ENCODE measurements at places on chromosomes 5 and 9.

GRCh38 chr5:102582696-102583095 lies 83.9 kb upstream of the SLCO6A1 start:
- no peak for DNase-seq

DNA sequence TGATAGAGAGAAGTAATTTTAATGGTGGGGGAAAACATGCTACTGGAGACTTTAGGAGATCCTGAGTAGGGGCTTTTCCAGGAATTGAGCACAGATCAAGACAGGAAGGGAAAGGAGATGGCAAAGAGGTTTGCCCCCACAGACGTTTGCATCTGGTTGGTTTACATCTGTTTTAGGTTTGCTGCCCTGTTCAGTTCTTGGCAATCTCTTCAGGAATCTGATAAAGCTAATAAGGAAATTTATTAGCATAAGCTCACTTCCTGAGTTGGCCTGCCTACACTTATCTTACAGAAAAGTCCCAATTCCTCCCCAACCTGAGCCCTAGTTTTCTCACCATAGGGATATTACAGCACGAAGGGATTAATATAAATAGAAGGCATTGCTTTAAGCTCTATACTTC lies 3.4 kb upstream of the CFAP95 start:
- no peak for DNase-seq

- no peak for DNase-seq
Measured at GRCh38 chr9:87147839-87148238, 200.5 kb upstream of the GAS1 start.

DNA sequence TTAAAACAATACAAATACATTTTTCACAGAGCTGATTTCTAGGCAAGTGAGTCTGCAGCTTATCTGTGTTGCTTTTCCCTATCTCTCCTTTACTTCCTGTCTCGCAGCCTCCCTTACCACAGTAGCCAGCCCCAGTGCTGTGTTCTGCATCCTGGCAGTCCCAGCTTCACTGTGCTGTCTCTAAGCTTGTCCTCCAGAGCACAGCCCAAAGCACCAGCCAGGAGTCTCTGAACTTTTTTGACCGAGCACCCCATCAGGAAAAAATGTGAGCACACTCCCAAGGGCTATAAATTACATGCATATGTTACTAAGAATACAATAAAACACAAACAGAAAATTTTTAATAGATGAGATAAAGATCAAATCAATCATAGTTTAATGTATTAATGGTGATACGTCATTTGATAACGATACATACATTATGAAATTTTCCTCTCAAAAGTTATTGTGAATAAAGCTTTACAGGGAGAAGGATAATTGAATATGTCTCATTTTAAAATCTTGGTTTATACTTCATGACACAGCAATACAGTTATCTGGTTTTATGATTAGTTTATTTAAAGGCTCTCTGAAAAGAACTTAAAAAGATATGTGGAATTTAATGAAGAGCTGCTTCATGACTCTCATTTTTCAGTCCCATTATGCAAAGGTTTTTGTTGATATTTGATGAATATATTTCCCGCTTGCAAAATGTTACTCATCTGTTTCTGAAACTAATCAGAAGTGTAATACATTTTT lies 7.3 kb upstream of the RHOBTB3 start:
- DNase-seq, result no peak

- DNase-seq, result no peak
Measured at GRCh38 chr5:34503379-34504253, 152.5 kb upstream of the RAI14 start.

GRCh38 chr5:115471345-115472063 lies 73.1 kb downstream of the FEM1C start:
- no peak for DNase-seq

GRCh38 chr9:31210978-31211570 lies 1173.4 kb upstream of the ACO1 start:
- DNase-seq, result no peak

GRCh38 chr5:1540166-1540565 lies 16.4 kb upstream of the LPCAT1 start:
- DNase-seq, result no peak

DNA sequence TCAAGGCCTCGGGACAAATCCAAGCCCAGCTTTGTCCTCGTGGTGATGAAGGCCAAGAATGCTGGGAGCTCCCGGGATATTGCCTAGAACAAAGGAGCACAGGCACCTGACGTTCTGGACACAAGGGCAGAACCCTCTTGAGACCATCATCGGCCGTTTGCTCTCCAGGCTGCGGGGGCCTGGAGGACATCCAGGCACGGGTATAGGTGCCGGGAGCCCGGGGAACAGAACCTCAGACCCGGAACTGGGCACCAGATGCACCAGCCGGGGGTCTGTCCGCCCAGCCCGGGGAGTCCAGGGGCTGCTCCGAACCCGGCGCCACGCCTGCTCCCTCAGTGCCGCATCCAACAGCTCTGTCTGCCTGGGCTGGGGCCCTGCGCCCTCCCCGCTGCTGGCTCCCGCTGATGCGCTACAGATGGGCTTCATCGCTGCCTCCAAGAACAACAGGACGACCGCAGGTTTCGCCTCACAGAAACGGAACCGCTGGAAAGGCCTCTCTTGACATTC lies 88.0 kb downstream of the ADAMTS2 start:
- DNase-seq, result no peak

GRCh38 chr9:91891915-91892314 lies 58.1 kb downstream of the ROR2 start:
- no peak for DNase-seq

DNA sequence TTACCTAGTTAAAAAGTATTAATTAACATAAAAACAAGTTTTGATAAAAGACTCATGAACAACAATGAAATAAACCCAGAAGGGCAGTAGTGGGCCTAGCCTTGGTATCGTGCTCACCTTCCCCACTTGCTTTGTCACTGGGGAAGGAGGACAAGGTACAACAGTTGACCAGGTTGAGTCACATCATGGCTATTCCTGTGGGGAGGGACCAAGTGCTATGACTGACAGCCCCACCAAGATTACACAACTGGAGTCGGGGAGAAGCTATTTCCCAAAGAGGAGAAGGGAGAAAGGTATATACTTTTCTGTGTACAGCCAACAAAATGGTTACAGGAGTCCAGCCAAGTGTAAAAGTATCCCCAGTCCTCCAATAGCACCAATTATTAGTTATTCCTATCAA lies 251.3 kb upstream of the RFX3 start:
- no peak for DNase-seq

- DNase-seq, result no peak
Measured at GRCh38 chr5:89293810-89294209, 410.8 kb upstream of the MEF2C start.

GRCh38 chr5:37966291-37966690 lies 126.5 kb upstream of the GDNF start:
- no peak for DNase-seq

DNA sequence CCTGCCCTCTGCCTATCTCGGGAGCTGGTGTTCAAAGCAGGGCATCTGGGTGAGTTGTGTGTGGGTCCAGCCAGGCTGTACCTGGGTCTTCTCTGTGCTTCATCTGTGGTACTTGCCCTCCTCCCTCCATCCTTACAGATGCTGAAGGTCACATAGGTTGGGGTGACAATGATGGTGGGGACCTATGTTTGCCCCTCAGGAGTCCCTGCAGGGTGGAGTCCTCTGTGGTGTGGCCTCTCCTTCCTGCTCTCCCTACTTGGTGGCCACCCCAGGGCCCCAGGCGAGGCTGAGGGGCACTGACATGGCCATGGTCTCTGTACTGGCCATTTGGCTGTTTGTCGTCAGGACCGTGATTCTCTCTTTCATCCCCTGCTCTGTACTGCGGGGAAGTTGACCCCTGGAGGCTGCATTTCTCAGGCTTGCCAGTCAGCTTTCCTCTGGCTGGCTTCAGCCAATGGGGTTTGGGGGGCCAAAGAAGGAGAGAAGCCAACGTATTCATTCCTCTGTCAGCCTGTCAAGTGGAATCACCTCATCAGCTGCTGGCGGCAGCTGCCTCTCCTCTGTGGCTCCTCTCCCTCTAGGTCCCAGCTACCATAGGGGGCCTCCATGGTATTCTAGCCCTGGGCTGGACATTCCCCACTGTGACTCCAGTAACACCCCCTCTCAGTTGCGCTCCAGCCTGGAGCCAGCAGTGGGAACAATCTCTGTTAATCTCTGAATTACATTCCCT lies 4.6 kb downstream of the DCANP1 start:
- no peak for DNase-seq

GRCh38 chr5:174616036-174616435 lies 108.3 kb upstream of the MSX2 start:
- DNase-seq, result no peak

- no peak for DNase-seq
Measured at GRCh38 chr5:18602402-18602801, 968.1 kb downstream of the TAF11L14 start.

GRCh38 chr9:4196886-4197285 lies 103.0 kb downstream of the GLIS3 start:
- no peak for DNase-seq

DNA sequence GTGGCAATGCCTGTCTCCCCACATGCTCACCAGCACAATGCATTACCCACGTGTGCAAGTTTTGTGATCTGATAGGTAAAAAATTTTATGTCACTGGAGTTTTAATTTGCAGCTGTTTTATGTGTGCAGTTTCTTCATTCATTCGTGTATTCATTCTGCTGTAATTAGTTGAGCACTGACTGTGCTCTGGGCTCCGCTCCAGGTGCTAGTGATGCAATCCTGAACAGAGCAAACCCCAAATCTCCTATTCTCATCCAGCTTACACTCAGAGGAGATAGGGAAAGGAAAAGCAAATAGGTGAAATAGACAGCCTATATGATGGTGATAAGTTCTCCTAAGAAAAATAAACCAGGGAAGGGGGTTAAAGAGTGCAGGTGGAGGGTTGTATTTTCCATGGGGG lies 148.4 kb downstream of the TENT4A start:
- no peak for DNase-seq

GRCh38 chr9:121141706-121142105 lies 60.0 kb downstream of the RAB14 start:
- DNase-seq, result no peak
